ENCODE measurements at places on chromosomes 3 and 15.

GRCh38 chr3:153670577-153670976, 450.6 kb upstream of the ARHGEF26 start:
- DNase-seq: no peak

GRCh38 chr3:17972030-17972429, 229.6 kb upstream of the TBC1D5 start:
- no peak for DNase-seq

GRCh38 chr3:9121366-9122001, 128.0 kb downstream of the SRGAP3 start:
- no peak for DNase-seq

DNA sequence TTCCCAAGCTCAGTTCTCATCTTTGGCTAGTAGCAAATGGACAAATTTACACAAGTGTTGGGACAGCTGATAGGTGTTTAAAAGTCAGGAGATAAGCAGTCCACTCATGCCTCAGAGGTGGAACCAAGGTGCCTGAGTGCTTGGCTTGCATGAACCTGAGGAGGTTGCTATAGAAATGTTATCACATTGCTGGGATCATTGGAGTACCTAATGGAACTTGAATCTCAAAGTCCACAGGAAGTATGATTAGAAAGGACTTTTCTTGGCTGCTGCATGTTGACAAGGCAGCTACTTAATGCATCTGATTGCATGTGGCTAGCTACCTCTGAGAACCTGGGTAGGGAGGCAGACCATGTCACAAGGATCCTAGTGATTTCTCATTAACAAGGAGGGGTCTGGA, 39.5 kb upstream of the C3orf80 start:
- DNase-seq: no peak

- DNase-seq: no peak
Observed at GRCh38 chr3:48429960-48430707, at the start of gene PLXNB1. TSS of gene PLXNB1 (minus strand) at chr3:48430086. CDS start at chr3:48424611, 5,475 bp downstream.

Measured in stimulated activated CD8-positive, alpha-beta memory T cell treated with anti-CD3 and anti-CD28 coated beads, Interleukin-7, amount 100 ng/mL, for 1 hour (primary cell).